ENCODE measurements at places on chromosomes 6 and 20.
A peak's percentile ranks its signal among the peaks of the same experiment; 100 is the strongest.

DNA sequence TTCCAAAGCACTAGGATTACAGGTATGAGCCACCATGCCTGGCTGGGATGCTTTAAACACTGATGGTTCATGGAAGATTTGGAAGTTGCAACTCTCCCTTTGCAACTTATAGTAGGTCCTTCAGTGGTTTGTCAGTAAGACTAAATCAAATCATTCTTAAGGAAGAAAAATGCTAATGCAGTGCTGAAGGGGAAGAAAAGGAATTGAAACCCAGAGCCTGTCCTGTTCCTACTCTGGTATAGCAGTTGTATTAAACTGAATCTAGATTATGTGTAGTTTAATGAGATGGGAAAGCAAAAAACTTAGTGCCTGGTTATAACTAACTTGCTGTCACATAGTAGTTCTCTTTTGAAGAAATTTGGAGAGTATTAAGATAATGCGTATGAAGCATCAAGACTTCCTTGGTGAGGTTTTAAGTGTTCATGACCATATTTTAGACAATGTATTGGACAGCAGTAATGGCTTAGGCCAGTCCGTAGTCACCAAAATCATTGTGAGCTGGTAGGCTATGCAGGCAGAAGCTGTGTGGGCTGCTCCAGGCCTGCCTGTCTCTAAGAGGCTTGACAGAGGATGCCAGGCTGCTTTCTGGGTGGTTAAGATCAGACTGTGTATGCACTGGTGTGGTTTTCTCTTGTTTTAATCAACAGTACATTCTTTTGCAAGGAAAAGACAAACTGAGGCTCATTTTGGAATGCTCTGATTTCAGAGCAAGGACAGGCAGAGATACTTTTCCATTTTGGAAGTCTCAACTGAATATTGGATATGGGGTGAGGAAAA, 14.0 kb downstream of the PAQR8 start:
- no peak for DNase-seq

- DNase-seq, result no peak
These were observed 304.6 kb upstream of the ZFP64 start for GRCh38 chr20:52496191-52496590.

DNA sequence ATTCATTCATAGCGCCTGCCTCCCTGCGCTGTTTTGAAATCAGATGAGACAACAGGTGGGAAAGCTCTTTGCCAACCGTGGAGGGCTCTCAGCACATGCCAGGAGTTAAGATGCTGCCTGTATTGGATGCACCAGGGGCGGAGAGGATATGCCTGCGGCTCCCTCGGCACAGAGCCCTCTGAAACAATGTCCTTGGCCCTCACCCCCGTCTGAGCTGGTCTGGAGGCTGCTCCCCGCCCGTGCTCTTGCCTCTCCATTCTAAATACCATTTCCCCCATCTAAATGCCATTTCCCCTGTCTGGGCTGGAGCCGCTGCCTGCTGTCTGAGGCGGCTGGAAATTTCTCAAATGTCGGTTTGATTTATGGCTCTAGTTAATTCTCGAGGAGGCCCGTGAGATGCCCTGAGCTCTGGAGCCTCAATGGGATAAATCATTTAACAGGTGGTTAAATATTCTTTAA, 50.8 kb upstream of the MLN start:
- no peak for DNase-seq

DNA sequence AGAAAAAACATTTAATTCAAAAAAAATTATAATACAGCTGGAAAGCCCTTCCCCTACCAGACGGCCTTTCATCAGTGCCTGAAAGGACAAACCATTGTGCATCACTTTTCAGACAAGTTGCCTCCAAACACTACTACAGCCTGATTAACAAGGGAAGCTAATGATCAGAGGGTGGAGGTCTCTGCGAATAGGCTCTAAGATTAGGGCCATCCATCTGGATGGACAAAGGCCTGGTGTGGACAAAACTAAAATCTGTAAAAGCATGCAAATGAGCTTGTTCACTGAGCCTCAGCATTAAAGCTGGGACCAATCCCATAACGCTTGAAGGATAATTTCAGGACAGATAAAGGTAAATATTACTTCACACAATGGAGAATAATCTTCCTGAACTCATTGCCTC, 228.7 kb upstream of the PLN start:
- no peak for DNase-seq

GRCh38 chr6:116411284-116411623, 40.5 kb downstream of the DSE start:
- DNase-seq, result no peak

GRCh38 chr20:46220455-46221207, 87.7 kb downstream of the CDH22 start:
- no peak for DNase-seq

DNA sequence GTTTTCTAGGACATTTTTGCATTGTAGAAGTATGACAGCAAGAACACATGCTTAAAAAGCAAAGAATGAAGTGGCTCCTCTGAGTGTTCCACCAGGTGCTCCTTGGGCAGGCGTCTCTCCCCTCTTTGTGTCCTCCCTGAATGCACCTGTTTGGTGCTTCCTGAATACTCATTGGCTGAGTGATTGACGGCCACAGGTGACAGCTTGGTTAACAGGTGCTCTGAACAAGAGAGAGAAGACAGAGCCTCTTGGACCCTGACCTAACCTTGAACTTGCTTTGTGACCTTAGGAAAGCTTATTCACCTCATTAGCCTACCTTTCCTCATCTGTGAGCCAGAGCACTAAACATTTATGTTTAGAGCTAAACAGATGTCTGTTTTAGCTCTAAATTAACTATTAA, 93.7 kb downstream of the TULP4 start:
- DNase-seq, result no peak

DNA sequence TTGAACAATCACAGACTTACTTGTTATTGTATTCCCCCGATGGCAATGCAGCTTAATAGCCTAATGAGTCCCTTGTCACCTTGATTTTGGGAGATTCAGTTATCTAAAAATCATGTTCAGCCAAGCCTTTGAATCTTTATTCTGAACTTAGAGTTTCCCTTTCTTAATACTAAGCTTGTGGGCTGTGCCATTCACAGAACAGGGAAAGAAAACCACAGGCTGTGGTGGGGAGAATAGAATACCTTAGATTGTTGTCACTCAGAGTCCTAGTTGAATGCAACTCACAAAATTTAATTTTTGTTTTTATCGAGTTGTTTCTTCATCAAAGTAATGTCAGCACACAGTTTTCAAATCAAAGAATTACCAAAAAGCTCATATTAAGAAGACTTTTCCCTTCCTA, 37.4 kb downstream of the RFPL4B start:
- no peak for DNase-seq

GRCh38 chr6:15303162-15303919, 57.5 kb downstream of the JARID2 start:
- DNase-seq, result no peak

DNA sequence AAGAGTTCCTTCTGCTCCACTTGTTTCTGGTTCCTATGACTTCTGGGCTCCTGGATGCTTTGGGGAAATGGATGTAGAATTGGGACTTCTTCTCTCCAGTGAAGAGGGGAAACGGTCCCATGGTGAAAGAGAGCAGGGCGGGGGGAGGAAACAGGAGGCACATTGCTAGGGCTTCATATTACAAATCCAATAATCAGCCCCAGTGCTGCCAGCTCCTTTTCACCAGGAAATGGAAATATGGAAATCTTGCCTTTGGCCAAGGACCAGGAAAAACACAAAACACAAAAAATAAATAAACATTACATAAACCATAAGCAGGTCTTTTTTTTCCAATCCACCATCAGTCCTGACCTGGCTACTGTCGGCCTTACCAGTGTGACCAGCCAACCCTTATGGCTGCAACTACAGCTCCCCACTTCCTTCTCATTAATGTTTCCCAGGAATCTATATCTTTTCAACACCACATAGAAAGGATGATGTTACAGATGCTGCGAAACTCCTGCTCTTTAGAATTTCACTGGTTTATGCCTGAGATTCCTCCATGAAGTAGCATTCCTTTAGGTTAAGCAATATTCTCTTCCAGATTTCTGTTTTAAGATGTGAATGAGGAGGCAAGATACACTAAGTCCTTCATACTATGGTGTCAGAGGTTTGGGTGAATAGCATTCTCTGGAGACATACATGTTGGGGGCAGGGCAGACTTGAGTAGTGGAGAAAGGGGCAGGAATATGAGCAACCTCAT, 2.0 kb downstream of the PI3 start:
- DNase-seq, result no peak

GRCh38 chr20:15204234-15204633, 866.8 kb upstream of the FLRT3 start:
- no peak for DNase-seq

GRCh38 chr6:36853325-36853724, 14.1 kb upstream of the CPNE5 start:
- DNase-seq, result no peak

DNA sequence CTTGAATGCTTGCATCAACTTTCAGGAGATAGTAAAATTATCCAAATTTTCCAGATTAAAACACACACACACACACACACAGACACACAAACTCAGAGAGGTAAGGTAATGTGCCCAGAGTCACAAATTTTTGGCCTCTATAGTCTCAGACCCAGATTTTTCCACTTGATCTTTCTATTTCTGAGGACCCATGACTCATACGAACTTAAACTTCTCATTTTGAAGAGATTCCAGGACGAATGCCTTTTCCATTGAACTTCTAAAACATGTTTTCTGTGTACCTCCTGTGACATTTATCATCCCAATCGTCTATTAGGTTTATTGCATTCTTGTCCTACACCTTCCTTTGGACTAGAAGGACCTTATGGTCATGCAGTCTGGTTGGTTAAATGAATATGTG, 172.9 kb upstream of the COL21A1 start:
- no peak for DNase-seq

DNA sequence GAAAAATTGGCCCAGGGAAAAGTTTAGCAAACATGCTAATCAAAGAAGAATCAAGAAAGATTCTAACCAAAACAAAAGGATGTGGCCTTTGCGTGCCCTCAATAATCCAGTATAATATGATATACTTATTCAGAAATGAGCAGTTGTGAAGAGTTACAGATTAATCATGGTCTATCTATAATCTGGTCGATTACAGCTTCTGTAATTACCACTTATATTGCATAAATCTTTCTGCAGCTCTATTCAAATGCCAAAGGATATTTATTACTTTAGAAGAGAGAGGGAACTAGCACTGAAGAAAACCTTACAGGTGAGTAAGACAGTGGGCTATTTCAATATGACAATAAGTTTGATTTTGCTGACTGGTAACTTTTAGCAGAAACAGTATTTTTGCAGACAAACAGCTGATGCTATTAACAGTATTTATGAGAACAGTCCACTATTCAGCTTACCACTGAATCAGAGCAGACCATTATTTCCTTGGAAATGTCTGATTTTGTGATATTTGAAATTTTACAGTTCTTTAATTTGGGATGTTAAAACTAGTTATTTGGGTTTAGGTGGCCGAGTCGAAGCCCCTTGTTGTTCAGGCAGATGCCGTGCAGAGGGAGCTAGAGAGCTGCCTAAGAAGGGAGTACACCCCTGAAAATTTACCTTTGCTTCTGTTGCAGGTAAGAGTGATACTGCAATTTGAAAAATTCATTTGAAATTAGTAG, 92.2 kb downstream of the CEP57L1 start:
- peak; percentile 28 for DNase-seq

DNA sequence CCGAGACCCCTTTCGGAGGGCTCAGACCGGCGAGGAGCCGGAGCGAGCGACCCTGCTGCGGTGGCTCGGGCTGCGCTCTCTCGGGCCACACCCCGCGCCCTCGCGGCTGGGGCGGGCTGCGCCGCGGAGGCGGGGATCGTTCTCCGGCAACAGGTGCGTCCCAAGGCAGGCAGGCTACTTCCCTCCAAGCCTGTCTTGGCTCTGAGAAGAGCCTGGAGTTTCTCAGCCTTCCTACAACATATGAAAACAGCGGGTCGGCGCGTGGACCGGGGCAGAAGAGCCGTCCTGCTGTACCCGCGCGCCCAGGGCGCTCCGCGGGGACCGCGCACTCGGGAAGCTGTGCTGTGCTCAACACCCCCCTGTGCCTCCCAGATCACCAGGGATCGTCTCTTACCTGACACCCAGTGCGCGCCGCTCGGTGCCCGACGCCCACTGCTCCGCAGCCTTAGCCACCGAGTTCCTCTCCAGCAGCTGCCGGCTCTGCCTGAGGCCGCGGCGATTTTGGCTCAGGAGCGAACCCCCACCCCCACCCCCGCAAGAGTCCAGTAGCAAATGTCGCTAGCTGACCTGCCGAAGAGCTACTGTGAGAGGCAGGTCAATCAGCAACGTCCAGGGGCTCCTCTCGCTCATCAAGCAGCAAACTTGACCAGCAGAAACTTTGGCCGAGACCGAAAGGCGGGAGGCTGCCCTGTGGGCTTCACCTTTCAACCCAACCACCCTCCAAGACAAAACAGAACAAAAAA, 3.7 kb upstream of the OLIG3 start:
- DNase-seq, result no peak

DNA sequence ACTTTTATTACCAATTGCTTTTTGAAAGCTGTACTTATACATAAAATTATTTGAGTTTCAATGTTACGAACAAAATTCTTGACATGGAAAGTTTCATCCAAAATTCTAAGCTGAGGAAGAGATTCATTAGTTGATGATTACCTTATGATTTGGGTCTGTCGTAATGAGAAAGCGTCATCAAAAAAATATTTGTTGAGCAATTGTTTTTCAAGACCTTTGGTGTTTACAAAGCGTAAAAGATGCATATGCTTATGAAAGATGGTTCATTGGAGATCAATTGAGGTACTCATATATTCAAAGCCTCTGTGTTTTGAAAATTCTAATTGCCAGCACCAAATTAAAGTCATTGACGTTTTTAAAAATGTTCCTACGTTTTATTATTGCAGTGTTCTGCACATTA, 110.5 kb upstream of the DOK5 start:
- no peak for DNase-seq

DNA sequence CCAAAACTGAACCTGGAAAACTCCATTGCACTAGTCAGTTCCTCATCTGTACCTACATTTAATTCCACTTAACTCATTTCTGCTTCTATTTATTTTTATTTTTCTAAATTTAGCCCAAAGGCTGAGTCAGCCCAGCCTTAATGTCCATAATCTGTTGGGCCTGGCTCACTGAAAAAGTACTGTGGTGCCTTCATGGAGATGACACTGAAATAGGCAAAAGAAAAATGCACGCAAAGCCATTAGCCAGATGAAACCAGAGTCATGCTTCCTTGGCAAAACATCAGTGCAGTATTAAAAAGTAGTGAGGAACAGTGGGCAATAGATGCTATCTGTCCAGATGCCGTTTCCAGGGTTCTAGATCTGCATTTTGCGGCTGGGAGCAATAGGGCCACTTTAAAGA, 14.7 kb upstream of the PLCB4 start:
- no peak for DNase-seq

GRCh38 chr6:72776456-72776855, 154.6 kb downstream of the KCNQ5 start:
- DNase-seq, result no peak

DNA sequence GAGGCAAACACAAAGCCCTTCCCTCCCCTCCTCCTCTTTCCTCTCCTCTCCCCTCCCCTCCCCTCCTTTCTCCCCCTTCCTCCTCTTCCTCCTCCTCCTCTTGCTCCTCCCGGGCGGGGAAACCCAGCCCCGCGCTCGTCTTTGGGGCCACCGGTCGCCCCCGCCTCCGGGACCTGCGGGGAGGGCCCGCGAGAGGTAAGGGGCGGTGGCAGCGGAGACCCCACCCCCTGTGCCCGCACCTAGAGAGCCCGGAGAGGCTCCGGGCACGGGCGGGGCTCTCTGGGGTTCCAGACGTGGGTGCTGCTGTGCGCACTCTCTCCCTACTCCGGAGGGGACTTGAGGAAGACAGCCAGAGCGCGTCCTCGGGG, at the start of gene RIN2:
TSS of gene RIN2 (plus strand) at position 126 of the 368 bp plus-strand sequence. CDS start 131,344 bp downstream, outside the sequence.
- DNase-seq, result no peak

GRCh38 chr6:90261801-90262200, 34.8 kb downstream of the BACH2 start:
- no peak for DNase-seq

GRCh38 chr6:130372786-130373185, 7.0 kb downstream of the TMEM200A start:
- DNase-seq, result no peak
